ENCODE measurements at places on chromosomes 4 and X.

- DNase-seq = no peak
Measured at GRCh38 chr4:89161841-89162240, 50.5 kb downstream of the TIGD2 start.

- peak; percentile 4 for DNase-seq
Measured at GRCh38 chrX:132615391-132616131, 126.7 kb upstream of the MBNL3 start.

GRCh38 chrX:132775263-132775823 is 183.1 kb downstream of the HS6ST2 start:
- no peak for DNase-seq

DNA sequence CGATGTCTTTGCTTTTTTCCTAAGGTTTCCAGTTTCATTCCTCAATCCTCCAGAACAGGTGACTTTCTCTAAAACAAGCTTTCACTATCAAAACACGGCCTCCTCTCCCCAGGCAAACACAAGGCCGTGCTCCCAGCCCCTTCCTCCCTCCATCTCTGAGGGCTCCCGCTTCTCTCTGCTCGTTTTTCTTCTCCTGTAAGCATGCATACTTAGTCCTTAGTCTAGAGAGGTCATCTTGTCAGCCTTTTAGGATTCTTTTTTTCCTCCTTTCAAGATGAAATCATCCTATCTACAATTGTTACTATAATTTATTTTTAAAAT is 18.7 kb downstream of the DCTD start:
- DNase-seq = no peak

GRCh38 chr4:181278941-181279340 is 964.3 kb upstream of the TENM3 start:
- no peak for DNase-seq
